CD8-positive, alpha-beta memory T cell (primary cell): ENCODE measurements at places on chromosomes 1 and 21. TPM values are rescaled to one million over a fixed set of nuclear protein-coding genes. Genes with fewer than 3 reads are reported as not detected.

GRCh38 chr1:201408176-201408833 is 9.2 kb upstream of the LAD1 start:
- DNase-seq = peak; percentile 54

- DNase-seq = no peak
Measured at GRCh38 chr1:85952460-85952859, 204.1 kb downstream of the COL24A1 start.

GRCh38 chr1:203891950-203892349 is 30.6 kb downstream of the SNRPE start:
- DNase-seq = no peak

- DNase-seq = peak; percentile 78
Measured at GRCh38 chr1:27097484-27097917, 57.4 kb downstream of the SLC9A1 start.

DNA sequence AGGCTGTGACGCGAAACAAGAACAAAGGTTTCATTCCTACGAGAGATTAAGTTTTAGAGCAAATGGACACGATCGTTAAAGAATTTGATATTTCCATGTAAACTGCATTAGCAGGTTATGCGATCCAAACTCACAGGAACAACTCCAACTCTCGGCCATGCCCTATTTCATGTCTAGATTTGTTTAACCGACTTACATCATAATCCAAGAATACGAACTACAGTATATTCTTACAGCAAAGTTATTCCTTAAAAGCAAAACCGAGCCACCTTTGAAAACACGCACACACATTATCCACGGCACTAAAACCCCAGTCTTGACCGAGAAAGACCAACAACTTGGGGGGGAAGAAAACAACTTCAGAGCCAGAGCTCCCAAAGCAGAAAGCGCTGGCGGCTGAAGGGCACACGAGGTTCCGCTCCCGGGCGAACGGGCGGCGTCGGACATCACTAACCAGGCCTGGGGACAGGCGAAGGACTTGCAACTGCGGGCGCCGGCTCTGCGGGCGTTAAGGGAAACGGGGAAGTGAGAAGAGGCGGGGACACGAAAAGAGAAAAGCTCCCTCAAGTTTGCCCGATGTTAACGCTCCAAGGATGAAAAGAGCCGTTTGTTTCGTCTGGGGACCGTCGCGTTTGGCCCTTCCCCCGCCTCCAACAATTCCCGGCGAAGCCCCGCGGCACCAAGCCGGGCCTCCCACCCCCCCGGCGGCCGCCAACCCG is 690 bp downstream of the B3GALNT2 start:
- peak; percentile 7 for DNase-seq

DNA sequence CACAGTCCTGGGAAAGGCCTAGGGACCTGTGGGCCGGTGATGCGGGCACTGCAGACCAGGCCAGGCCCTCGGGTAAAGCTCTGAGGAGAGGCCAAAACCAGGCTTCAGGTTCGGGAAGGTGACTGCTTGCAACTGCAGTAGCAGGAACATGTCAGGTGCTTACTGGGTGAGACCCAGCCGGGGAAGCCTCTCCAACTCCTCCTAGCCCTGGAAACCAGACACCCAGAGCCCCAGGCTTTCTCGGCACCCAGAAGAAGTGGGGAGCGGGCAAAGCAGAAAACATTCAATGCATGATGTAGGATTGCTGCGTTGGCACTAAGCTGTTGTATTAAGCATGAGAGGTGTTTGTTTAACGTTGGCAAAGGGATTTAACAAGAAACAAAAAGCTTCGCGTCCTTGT is 20.2 kb upstream of the GNPAT start:
- DNase-seq = no peak

DNA sequence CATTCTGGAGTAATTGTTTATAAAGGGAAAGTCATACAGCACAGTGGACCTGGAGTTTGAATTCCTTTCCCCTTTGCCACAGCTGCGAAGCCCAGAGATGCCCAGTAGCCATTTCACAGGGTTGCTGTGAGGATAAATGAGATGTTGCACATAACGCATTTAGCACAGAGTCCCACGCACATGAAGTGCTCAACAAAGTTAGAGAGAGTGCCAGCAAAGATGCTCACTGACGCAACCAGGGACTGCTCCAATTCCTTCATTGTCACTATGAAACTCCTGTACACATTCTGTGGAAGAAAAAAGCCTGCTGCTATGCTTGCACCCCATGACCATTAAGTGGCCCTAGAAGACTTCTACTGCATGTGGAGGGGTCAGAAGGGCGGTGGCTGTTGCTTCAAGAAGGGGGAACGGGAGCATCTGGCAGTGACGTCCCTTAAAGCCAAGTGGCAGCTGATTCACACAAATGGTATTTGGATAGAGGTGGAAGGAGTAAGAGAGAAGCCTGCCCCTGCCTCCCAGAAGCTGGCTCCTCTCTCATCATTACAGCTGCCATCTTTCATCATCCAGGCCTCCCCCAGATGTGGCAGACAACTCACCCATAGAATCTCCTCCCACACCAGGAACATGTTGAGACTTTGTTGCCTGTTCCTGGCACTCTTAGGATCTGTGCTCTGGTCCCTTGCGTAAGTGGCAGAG is 26.5 kb upstream of the VAV3 start:
- DNase-seq = no peak

GRCh38 chr1:26578167-26578566 is 48.6 kb downstream of the RPS6KA1 start:
- no peak for DNase-seq

DNA sequence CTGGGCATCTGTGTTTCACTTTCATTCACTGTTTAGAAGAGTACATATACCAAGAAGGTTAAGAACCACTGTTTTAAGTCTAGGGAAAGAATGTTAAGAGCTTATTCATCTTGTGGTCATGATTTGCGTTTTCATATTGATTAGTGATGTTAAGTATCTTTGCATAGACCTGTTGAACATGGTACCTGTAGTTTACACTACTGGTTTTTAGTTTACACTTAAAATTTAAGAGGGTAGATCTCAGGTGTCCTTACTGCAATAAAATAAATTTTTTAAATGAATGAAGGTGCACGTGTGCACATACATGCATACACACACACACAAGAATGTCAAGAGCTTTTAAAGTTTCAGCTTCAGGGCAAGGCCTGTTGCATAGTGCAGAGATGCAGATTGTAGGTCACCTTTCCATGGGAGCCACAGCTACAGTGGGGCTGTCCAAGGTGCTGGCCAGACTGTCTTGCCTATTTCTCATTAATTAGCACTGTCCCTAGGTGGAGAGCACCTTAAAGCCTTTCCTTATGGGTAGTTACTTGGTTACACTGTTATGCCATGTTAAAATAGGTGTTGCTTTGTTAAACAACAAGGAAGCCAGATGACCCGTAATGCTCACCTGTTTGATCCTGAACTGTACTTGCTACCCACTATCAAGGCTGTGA is 543.0 kb upstream of the DAB1 start:
- DNase-seq = no peak

GRCh38 chr1:109863667-109864046 is 47.0 kb upstream of the CSF1 start:
- DNase-seq = no peak

GRCh38 chr1:198191117-198191516 is 34.3 kb downstream of the NEK7 start:
- DNase-seq = no peak

DNA sequence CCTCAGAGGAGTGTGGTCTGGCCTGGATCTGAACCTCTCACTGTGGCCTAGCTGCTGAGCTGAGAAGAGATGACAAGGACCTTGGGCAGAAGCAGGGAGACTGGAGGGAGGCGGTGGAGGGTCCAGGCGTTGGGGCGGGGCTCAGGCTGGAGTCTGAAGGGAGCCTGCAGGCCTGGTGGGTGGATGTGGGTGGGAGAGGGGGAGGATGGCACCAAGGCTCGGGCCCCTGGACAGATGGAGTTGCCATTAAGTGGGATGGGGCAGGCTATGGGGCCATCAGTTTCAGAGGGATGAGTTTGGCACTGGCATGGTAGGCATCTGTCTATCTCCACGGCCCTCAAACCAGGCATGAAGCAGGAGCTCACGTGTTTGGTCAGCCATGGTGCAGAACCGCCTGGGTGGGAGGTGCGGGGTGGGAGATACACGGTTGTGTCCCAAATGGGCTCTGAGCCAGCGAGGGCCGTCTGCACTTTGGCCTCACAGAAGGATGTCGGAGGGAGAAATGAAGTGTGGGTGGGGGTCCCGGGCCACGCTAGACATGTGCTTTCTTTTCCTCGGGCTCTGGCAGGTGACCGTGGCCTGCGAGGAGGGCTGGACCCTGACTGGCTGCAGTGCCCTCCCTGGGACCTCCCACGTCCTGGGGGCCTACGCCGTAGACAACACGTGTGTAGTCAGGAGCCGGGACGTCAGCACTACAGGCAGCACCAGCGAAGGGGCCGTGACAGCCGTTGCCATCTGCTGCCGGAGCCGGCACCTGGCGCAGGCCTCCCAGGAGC is 23.6 kb downstream of the PCSK9 start:
- peak; percentile 46 for DNase-seq

DNA sequence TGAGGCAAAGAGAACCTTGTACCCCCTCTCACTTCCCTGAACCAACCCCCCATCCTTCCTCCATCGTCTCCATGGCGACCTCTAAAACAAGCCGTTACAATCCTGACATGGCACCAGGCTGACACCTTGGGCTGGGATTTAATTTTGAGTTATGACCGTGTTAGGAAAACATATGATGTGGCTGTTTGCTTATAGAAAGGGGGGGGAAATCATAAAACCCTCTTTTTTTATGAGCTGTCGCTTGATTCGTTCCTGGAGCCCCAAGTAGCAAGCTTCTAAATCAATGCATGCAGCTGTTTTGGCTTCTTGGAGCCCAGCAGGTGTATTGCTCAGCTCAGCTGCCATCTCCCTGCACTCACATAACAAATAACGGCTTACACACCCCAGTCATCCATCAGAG is 301.2 kb upstream of the SPAG17 start:
- DNase-seq = no peak

DNA sequence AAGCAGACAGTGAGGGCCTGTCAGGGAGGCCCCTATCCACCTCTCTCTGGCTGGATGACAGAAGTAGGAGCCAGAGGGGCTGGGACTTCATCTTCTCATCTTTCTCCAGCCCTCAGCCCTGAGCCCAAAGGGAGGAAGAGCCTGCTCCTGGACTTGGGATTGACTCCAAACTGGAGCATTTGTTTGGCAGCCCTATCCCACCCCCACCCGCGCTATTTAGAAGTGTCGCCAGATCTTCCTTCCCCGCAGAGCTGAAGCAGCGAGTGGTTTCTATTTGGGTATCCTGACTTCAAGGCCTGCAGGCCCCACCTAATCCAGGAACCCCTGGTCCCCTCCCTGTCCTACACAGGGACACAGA is 9.6 kb downstream of the NES start:
- no peak for DNase-seq

OR2T3 gene
- total RNA-seq = not detected

GNAT2 gene
- 1.5 TPM for total RNA-seq

LRRC71 gene
- not detected for total RNA-seq

PKLR gene
- not detected for total RNA-seq

LRRIQ3 gene
- total RNA-seq = 2.0 TPM

PRAMEF13 gene
- not detected for total RNA-seq
